Hematopoietic multipotent progenitor cell treated with erythropoietin and hydrocortisone succinate and interleukin-3 and kit ligand, for 17 days (in vitro differentiated cells): ENCODE measurements at places on chromosomes 12 and 14.

- DNase-seq: no peak
Measured at GRCh38 chr14:75711105-75711795, 50.2 kb downstream of the TTLL5 start.

GRCh38 chr12:69066492-69067373 lies 133.8 kb upstream of the CPM start:
- DNase-seq: no peak

- DNase-seq: peak; percentile 76
Measured at GRCh38 chr12:50825372-50825838, 17.3 kb upstream of the TMPRSS12 start.

DNA sequence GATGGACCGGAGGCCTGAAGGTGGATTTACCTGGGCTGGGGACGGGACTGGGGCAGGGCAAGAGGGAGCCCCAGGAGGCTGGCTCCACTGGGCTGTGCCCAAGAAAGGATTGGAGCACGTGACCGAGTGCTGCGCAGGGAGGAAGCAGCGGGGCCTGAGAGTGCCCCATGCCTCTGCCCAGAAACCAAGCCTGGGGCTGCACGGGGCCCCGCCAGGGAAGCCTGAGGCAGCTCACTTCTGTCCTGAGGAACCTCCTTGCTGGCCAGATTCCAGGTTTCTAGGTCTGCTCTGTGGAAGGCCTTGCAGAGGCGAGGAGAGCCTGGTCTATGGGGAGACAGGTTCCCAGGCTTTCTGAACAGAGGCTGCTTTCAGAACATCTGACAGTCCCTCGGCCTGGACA lies 10.4 kb downstream of the NGB start:
- DNase-seq: no peak

DNA sequence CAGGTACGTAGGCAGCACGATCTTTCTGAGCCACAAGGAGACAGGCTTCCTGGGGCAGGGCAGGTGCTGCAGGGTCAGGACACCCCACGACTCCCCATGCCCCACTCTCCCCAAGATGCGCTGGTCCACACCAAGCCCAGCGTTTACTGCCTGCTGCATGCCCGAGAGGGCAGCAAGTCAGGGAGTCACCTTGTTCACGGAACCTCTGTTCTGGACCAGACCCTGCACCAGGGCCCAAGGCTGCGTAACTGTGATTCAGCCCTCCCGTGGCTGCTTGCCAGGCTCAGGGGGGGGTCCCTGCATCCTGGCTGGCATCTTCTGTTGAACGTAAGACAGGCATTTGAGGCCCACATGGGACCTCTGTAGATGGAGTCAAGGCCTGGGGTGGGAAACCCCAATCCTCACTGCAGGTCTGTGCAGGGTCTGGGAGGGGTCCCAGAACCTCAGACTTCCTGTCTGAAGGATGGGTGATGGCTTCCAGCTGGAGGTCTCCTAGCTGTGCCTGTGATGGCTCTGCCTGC lies 228.6 kb upstream of the RTL1 start:
- no peak for DNase-seq

- no peak for DNase-seq
Measured at GRCh38 chr14:22383515-22384166, 205.4 kb downstream of the DAD1 start.

- no peak for DNase-seq
Measured at GRCh38 chr14:32366256-32366879, 37.3 kb downstream of the AKAP6 start.

DNA sequence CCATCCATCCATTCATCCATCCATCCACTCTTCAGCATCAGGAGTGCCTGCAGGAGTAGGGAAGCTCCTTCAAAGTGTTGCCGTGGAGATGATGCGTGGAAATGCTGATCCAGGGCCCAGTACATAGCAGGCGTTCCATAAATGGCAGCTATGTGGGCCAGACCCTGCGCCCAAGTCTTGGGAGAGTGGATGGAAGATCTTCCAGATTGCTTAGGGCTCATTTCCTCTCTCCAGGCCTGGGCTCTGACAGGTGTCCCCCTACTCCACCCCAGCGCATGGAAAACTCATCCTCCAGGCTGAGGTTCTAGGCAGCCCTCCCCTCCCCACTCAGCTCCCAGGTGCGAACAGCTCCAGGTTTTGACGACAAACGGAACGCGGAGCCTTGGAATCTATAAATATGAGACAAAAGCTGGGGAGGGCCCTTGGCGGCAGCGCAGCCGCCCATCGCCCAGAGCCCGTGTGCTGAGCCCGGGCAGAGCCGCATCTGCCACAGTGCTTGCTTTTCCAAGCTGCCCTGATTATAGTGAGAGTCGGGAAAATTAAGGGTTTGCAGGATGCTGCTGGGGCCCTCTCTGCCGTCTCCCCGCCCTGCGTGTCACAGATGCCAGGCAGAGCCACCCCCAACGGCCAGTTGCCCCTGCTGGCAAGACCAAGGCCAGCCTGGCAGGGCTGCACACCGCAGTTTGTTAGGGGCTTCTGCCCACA lies 1.6 kb downstream of the BEGAIN start:
- no peak for DNase-seq

GRCh38 chr12:63809566-63809965 lies 29.9 kb downstream of the RXYLT1 start:
- DNase-seq: no peak

DNA sequence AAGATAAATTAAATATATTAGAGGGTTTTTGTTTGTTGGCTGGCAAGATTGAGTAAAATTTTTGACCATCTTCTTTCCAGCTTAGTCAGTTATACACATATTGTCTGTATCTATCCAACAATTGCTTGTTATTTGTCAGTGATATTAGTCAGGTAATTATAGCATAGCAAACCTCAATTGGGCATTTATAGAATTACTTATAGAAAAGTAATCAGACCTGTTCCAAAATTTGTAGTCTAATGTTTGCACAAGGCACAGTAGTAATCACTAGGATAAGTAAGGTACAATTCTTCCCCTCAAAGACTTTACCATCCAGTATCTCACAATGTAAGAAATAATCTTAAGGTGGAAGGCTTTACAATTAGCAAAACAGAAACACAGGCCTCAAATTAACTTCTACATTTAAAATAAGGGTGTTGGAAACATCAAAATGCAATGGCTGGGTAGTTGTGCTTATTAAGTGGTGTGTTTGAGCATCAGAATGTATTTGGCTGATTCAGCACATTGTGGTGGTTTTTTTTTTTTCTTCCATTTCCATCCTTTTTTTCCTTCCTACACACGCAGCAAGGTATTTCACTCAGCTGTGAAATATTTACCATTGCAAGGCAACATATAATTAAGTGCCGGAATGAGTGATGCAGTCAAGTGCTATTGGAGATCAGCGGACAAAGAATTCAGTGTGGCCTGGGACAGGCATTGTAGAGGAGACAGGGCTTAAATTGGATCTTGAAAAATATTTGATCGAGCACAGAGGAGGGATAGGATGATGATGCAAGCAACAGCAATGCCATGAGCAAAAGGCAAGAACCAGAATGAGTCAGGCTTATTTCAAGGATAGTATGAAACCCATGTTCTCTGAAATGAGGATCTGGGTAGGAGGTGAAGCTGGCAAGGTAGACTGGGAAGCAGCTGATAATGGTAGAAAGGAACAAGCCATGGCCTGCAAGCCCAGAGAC lies 178.2 kb downstream of the AKAP6 start:
- no peak for DNase-seq

GRCh38 chr12:62785941-62786559 lies 148.9 kb downstream of the PPM1H start:
- DNase-seq: no peak

DNA sequence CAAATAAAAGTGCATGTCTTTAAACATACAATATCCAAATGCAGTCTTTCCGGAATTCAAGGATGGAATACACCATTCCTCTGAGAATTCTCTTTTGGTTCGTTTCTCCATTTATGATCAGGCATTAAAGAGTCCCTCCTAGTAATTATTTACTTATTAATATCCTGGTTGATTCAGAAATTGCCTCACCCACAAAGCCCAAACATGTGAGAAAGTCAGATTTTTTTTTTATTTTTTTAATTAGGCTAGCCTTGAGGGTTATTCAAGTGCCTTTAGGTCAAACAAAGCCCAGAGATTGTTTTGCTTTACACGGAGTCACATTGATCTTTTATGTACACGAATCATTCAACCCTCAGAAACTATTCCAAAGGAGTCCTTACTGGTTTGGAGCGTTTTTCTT lies 6.4 kb upstream of the TSPAN8 start:
- no peak for DNase-seq

DNA sequence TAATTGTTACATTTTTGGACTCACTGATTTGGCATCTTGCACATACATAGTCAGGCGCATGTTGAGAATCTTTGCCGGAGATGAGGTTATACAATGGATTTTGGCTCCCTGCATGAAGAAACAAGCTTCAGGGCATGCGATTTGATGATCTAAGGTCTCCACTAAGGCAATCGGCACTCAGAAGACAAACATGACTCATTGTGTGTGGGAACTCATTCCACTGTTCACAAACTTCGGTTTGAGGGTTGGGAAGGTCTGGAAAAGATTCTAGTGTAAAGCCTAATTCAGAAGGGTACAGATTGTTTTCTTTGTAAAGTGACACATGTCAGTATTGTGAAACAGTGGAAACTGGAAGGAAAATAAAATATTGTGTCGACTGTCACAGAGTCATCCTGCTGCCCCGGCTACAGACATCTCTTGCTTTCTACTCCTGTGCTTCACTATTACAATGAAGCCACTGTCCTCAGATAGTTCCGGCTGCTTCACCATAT lies 192.6 kb upstream of the HMGA2 start:
- DNase-seq: no peak

DNA sequence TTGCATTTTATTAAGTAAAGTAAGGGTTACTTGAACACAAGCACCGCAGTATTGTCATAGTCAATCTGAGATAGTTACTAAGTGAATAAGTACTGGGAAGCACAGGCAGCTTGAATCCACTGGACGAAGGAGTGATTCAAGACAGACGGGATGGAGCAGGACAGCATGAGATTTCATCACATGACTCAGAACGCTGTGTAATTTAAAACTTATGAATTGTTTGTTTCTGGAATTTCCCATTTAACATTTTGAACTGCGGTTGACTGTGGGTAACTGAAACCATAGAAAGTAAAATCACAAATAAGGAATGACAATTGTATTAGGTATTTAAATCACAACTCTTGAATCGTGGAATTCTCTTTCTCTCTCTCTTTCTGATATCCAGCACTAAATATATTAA lies 1630.4 kb upstream of the SEL1L start:
- DNase-seq: no peak

DNA sequence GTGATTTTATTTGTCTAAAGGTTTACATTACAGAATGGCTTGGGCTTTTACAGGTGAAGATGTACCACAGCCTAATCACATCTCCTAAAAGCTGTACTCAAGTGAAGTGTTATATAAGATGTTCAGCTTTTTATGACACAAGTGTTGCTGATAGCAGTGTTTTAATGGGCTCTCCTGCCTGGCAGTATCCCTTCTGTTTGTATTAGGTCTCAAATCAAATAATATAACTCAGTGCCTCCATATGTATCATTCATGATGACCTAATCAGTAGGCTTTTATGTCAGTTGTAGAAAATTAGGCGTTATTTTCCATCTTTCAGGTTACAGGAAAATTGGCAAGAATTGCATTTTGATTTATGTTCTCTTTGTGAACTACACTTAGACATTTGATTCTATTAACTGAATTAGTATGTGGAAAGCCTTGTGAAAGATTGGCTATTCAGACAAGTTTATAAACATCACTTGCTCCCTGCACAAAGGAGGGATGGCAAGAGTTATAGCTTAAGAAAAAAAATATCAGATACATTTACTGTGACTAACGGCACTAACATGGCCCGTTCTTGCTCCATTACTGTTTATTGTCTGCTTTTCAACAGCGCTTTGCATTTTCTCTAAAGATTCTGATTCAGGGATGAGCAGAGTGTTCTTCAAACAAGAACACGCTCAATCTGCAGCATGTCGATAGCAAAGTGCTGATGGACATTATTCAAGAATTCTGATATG lies 143.7 kb upstream of the DIO2 start:
- no peak for DNase-seq

DNA sequence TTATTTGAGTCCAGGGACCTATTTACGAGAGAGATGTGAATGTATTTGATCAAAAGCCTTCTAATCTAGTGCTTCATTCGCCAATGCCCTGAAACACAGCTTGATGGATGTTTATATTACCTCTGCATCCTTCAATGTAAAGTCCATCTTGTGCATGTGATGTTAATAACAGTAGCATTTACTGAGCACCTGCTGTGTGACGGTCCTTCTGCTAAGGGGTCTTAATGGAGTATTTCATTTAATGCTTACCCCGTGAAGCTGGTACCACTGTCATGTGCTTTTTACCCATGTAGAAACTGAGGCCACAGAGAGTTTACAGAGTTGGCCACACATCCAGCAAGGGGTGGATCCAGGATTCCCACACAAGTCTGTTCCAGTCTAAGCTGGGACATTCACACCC lies 237.3 kb downstream of the ADGRD1 start:
- DNase-seq: no peak

- no peak for DNase-seq
Measured at GRCh38 chr12:45257185-45257930, 41.5 kb downstream of the ANO6 start.

DNA sequence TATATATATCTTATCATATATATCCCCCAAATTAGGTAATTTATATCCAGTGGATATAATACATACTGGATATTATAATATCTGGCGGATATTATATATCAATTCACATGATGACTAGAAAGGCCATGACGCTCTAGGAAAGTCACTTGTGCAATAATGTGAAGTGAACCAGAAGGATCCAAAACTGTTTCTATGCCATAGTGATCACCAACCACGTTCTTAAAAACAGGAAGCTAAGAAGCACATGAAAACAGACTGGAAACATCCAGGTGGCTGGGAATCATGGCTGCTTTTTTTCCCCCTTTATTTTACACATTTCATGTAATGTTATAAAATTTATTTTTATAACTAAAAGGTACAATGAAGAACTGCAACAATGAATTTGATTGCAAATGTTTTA lies 1.4 kb downstream of the GUCY2C start:
- DNase-seq: no peak

DNA sequence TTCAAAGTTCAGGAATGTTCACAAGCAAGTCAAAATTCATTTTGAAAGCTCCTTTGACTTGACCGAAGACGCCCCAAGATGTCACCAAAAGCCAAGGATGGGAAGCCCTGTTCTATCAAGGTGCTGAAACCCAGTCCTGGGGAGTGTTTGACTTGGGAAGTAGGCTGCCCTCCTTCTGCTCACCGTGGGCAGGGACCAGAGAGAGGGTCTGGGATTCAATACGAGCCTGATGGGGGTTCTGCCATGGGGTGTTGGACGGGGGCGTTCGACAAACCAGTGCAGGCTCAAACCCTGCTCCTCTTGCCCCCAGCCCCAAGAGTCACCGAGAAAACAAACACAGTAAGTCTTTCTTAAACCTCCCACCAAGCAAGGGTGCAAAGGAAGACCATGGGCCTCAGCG lies 150.1 kb upstream of the DIO3 start:
- DNase-seq: no peak

- no peak for DNase-seq
Measured at GRCh38 chr12:124461851-124462623, 105.4 kb downstream of the NCOR2 start.

DNA sequence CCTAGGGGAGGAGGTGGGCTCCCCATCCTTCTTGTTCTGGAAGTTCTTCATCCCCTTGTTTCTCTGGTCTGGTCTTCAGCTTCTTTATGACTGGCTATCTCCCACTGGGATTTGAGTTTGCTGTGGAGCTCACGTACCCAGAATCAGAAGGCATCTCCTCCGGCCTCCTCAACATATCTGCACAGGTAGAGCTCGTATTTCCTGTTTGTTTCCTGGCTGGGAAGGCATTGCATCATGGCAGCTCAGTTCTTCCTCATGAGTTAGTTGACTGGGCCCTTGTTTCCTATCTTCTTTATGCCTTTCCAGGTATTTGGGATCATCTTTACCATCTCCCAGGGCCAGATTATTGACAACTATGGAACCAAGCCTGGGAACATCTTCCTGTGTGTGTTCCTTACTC lies 19.8 kb downstream of the ERG28 start:
- no peak for DNase-seq

- DNase-seq: no peak
Measured at GRCh38 chr14:79916892-79917291, 294.4 kb downstream of the DIO2 start.
